ENCODE measurements at places on chromosomes 7 and 10.

DNA sequence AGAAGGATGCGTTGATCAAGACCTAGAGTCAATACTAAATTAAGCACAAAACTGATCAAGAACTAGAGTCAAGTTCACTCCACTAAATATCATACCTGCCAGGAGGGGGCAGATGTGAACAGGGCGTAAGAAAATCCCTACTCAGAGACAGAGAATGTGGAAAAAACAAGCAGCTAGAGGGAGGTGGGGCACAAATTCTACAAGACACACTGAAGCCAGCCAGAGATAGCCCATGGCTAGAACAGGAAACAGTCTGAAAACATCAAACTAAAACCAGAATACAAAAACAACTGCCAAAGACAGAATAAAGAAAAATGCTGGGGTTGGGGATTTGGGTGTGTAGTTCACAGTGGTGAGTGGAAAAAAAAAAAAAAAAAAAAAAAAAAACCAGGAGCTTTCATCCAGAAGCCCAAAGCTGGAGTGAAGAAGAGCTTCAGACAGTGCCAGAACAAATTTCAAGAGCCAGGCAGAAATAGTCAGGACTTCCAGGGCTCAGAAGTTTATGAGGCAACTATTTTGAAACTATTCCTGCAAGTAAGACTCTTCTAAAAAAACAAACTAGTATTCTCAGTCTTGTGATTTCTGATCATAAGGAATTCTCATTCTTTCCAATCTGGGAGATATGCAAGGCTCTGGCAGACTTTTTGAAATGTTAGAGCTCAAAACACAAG lies 118.3 kb downstream of the CCDC71L start:
- peak; percentile 73 for DNase-seq

- DNase-seq, result peak; percentile 51
Observed at GRCh38 chr10:69061305-69062161, 26.4 kb upstream of the SRGN start.

DNA sequence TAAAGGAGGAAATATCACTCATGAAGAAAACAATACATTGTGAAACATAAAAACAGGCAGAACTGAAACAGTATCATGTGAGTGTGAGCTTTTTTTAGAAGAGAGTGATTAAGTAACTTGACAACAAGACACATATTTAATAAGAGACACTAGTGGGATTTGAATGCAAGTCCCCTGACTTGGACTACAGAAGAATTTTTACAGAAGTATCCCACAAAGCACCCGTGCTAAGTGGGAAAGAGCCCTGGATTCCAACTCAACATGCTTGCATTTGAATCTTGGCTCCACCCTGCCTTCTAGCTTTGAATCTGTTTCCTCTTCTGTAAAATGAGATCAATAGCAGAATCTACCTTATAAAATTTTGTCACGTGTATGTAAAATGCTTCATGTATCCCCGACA lies 166.2 kb downstream of the ZNF365 start:
- no peak for DNase-seq

DNA sequence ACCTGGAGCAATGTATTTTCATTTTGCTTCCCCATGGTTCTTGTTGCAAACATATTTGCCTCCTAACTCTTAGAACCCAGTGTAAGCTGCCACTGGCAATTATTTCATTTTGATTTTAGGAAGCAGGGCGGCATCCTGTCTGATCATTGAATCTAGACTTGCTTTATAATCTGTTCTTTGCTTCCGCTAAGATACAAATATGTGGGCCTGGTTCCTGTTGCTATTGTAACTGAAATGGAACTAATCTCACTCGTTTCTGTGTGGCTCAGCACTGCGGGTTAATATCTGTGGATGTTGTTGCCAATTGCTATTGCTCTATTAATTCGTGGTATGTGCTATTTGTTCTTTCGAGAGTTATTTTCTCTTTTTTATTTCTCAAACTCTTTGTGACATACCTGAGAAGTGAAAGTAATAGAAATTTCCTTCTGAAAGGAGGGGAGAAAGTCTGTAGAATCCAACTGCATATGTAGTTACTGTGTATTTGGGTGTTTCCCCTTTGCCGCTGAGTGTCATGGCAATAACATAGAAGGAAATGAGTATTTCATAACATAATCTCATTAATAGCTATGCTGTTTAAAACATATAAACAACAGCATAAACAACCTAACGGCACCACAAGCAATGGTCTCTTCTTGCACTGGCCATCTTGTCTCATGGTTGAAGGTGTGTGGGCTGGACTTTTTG lies 62.4 kb downstream of the FZD1 start:
- DNase-seq, result no peak

DNA sequence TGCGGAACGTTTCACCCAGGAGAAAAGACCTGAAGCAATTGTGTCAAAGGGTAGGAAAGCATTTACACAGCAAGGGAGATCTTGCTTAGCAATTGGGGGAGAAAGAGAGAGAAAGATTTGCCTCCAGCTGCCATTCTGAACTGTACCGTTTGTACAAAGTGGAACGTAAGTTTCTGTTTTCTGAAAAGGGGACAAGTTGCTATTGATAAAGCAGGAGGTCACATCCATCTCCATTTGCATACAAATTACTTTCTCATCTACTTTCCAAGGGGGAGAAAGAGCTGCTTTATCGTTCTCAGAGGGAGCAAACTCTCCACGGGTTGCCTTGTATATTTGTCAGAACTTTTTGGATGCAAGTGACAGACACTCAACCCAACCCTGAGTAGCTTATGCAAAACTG lies 92.0 kb upstream of the CARD11 start:
- DNase-seq, result no peak

DNA sequence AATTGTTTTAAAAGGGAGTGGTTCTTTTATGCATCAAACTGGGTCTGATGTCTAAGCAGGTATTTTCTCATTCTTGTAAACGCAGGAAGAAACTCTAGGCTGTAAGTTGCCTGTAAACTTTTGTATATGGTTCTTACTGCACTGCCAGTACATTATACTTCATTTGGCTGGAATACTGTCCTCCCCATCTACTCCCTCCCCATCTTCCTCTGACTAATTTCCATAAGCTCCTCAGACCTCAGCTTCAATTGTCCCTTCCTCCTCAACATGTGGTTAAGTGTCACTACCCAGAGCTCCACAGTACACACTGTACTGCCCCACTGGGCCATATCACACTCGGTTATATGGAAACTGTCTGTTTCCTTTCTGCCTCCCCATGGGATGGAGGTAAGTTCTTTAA lies 161.4 kb upstream of the MDFIC start:
- no peak for DNase-seq

- no peak for DNase-seq
Observed at GRCh38 chr10:84296091-84296981, 32.1 kb upstream of the CCSER2 start.

DNA sequence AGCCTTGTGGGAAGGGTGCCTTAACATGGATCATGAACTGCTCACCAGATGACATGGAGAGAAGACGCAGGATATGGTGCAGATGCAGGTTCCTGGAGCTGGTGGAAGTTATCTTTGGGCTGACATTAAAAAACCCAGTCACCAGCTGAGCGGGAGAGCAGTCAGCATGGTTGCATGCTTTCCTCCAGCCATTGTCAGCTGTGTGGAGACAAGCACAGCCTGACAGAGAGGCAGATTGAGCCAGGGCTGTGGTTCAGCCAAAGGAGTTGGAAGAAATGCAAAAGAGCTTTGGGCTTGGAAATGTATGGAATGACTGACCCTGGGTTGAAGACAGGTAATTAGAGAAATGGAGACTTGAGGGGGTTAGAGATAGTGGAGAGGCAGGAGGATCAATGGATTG lies 79.7 kb downstream of the CPVL start:
- DNase-seq, result no peak

GRCh38 chr10:123897146-123897545 lies 5.5 kb upstream of the CPXM2 start:
- DNase-seq, result no peak

GRCh38 chr10:64690194-64690593 lies 1169.0 kb downstream of the REEP3 start:
- DNase-seq, result no peak

- no peak for DNase-seq
Observed at GRCh38 chr10:91944880-91945630, 21.5 kb downstream of the BTAF1 start.

DNA sequence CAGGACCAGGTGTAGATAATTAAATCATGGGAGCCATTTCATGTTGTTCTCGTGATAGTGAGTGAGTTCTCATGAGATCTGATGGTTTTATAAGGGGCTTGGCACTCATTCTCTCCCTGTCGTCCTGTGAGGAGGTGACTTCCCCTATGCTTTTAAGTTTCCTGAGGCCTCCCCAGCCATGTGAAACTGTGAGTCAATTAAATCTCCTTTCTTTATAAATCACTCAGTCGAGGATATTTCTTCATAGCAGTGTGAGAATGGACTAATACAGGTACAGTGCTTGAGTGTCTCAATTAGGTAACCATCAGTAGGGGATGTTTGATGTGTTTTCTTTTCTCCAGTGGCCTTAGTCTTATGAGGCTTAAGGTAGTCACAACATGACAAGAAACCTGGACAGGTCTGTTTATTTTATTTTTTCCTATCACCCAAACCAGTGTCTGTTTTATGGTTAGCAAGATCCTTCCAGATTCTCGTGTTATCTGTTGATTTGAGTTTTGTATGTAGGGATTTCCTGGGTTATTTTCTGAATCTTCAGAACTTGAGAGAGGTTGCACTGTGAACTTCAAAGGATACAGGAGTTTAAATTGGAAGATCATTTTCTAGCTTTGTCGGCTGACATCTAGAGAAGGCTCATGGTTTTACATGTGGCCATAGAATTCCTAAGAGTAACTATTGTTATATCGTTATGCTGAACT lies 32.1 kb downstream of the UMAD1 start:
- no peak for DNase-seq

- no peak for DNase-seq
Observed at GRCh38 chr10:80952436-80952835, 414.7 kb downstream of the SH2D4B start.

DNA sequence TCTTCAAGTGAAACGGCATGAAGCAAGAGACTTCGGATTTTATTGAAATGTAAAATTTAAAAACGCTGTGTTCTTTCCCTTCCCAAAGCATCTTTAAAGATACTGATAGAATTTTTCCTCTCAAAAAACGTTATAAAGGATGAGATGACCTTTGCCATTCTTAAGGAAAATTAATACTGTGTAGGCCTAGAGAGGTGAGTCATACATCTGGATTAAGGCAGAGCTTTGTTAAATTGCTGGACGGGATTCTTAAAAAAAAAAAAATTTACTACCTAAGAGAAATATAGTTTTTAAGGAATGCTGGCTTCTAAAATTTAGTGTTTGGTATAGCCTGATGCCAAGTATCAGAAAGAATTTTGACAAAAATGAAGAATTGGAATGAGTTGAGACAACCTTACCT lies 6.3 kb upstream of the HBP1 start:
- no peak for DNase-seq

- no peak for DNase-seq
Observed at GRCh38 chr10:107215681-107216080, 51.2 kb upstream of the SORCS1 start.

- peak; percentile 15 for DNase-seq
Observed at GRCh38 chr10:88389456-88389855, 193.7 kb downstream of the RNLS start.

DNA sequence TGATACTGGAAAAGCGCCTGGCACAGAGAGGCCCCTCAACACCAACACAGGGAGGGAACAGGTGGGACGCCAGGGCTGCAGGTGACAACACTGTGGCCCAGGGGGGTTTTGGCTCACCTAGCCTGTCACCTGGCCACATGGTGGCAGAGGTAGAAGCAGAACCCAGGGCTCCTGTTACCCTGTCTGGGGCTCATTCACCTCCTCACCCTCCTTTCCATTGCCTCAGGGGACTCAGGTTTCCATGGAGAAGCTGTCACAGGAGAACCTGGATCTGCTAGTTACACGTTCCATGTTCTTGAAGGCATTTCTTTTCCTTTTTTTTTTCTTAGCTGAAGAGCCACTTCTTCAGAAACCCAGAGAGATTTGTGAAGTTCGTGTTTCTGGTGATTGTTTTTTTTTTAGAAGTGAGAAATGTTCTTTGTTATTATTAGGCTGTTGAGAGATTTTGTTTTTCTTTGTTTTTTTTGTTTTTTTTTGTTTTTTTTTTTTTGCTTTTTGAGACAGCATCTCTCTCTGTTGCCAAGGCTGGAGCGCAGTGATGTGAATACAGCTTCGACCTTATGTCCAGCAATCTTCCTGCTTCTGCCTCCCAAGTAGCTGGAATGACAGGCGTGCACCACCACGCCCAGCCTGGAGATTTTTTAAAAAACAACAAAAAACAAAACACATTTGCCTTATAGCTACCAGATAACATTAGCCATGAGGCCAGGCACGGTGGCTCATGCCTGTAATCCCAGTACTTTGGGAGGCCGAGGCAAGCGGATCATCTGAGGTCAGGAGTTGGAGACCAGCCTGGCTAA lies 16.0 kb downstream of the DENND2A start:
- DNase-seq, result no peak

GRCh38 chr7:2607122-2607922 lies 24.5 kb upstream of the TTYH3 start:
- no peak for DNase-seq

DNA sequence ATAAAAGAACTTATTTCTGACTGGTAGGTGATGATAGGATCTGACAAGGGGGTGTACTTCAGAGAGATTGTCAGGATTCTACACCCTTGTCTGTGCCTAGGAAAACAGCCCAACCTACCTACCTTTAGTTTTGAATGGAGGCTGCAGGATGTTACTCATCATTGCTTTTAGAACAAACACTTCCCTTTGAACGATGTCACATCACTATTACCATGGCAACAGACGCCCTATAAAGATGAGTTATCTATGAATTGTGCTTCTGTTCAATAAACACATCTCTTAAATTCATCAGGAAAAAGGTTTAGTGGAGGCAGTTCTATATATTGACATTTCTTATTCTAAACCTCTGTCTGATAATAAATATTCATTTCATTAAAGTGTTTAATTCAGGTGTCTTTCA lies 362.4 kb downstream of the CNTNAP2 start:
- DNase-seq, result no peak

- DNase-seq, result no peak
Observed at GRCh38 chr7:23164846-23165245, 17.0 kb upstream of the NUP42 start.

DNA sequence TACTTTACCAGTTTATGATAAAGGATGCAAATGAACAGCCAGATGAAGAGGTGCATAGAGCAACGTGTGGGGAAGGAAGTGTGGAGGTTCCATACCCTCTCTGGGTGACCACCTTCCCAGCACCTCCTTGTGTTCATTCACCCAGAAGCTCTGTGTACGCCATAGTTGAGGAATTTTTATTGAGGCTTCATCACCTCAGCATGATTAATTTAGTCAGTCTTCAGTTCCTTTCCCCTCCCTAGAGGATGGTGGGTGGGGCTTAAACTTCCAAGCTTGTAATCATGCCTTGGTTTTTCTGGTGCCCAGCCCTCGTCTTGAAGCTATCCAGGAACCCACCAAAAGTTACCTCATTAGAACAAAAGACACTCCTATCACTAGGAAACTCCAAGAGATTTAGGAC lies 162.7 kb downstream of the PLCE1 start:
- DNase-seq, result no peak

GRCh38 chr10:101968286-101968939 lies 87.6 kb downstream of the ARMH3 start:
- no peak for DNase-seq

DNA sequence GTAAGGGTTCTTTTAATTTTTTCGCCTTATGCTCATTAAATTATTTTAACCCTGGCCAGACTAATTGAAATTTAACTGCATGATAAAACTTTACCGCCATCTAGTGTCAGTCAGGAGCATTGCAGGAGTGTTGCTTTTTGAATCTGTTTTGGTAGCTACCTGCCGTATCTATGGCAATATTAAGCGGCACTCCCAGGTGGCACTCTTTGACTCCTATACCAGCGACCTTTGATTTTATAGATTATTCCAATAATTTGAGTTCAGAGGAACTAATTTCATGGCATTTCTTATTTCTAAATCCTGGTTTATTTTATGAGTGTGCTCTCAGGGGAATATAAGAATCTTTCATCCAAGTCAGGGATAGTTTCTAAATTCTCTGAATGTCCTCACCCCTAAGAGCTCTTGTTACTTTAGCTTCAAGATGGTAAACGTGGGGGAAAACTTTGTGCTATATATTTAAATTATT lies 198.9 kb downstream of the REEP3 start:
- peak; percentile 78 for DNase-seq
